ENCODE measurements at places on chromosomes 4 and X.

- DNase-seq = no peak
These were observed 666.0 kb downstream of the GRID2 start for GRCh38 chr4:92969650-92970379.

- no peak for DNase-seq
These were observed 21.0 kb upstream of the ANAPC4 start for GRCh38 chr4:25356068-25356467.

GRCh38 chrX:148466292-148466691, 34.1 kb upstream of the AFF2 start:
- DNase-seq = no peak

- DNase-seq = peak; percentile 3
These were observed 3.1 kb downstream of the CXXC4 start for GRCh38 chr4:104491481-104492182.

GRCh38 chrX:78213331-78213730, 73.9 kb upstream of the TAF9B start:
- DNase-seq = no peak

- no peak for DNase-seq
These were observed 150.1 kb downstream of the HNRNPD start for GRCh38 chr4:82223715-82224114.
